ENCODE measurements at places on chromosomes 12 and 14.

DNA sequence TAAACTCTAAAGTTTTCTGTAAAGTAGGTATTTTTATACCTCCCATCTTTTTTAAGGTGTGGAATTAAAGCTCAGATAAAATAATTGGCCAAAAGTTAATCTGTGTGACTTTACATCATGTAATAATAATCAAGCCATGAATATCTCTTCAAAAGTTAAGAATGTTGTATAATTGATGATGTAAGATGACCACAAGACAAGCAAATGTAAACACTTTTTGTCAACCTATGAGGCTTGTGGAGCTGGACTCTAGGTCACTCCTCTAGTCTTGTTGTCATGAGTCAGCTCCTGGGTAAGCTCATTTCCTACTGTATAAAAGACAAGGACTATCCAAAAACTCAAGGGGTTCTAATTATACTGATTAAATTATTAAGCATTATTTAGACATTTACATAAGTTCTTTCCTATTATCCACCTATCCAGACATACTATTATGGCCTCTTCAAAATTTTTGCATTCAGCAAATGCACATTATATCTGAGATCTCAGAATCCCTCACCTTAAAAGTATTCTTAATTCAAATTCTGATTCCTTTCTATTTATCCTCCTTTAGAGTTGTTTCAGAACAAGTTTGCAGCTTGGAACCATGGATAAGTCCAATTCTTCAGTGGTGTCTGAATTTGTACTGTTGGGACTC is at the start of gene OR4K5:
OR4K5 (plus strand) TSS at position 587 of the 637 bp plus-strand sequence; CDS start at position 587, 0 bp downstream.
- no peak for DNase-seq

- DNase-seq: no peak
Observed at GRCh38 chr14:47040550-47040949, 389.0 kb upstream of the RPL10L start.

GRCh38 chr14:65210822-65211182 is 108.5 kb upstream of the MAX start:
- no peak for DNase-seq

- DNase-seq: no peak
Observed at GRCh38 chr14:40292664-40293063, 860.4 kb upstream of the FBXO33 start.

DNA sequence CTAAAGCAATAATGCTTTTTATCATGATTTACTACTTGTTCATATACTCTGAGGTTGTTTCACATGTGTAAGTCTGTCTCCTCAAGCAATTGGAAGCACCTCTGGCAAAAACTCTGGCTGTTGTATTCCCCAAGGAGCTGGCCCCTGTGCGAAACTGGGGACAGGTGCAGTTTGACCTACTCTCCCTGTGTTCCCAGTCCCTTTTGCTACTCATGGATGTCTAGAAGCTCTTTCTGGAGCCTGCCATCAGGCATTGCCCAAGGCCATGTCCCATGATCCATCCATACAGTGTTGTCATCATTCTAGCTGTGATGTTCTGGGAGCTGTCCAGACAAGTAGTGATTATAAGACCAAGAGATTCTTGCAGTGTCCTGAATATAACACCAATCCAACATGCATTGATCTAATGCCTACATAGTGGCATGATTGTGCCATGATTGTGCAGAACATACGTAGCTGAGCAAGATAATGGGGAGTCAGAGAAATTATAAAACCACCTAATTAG is 14.9 kb downstream of the AKAP6 start:
- peak; percentile 17 for DNase-seq

- DNase-seq: no peak
Observed at GRCh38 chr14:59313658-59314608, 125.5 kb downstream of the DAAM1 start.

GRCh38 chr14:21399311-21399870 is 15.6 kb upstream of the SUPT16H start:
- DNase-seq: no peak

DNA sequence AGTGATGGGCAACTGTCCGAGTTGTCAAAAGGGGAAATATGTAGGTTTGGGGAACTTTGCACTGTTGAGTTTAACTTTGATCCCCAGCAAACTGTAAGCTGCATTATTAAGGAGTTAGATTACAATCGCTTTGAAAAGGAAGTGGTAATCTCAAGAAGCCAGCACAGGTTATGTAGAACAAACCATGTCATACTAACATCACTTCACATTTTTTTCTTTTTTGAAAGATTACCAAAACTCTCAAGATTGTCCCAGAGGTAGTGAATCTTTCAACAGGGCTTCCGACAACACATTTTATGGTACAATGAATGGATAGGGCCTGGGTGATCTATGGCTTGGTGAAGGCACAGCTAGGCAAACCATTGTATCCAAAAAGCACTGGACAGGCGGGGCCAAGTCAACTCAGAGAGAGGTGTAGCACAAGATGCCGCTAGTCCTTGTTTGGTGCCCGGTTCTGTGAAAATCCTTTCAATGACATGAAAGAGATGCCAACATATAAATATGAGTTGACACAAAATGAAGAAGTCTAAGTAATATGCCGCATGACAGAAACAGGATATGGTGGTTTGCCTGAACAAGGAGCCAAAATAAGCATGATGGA is 24.3 kb upstream of the PARP11 start:
- no peak for DNase-seq

GRCh38 chr14:106850913-106851825 is 1324.8 kb downstream of the TMEM121 start:
- no peak for DNase-seq

DNA sequence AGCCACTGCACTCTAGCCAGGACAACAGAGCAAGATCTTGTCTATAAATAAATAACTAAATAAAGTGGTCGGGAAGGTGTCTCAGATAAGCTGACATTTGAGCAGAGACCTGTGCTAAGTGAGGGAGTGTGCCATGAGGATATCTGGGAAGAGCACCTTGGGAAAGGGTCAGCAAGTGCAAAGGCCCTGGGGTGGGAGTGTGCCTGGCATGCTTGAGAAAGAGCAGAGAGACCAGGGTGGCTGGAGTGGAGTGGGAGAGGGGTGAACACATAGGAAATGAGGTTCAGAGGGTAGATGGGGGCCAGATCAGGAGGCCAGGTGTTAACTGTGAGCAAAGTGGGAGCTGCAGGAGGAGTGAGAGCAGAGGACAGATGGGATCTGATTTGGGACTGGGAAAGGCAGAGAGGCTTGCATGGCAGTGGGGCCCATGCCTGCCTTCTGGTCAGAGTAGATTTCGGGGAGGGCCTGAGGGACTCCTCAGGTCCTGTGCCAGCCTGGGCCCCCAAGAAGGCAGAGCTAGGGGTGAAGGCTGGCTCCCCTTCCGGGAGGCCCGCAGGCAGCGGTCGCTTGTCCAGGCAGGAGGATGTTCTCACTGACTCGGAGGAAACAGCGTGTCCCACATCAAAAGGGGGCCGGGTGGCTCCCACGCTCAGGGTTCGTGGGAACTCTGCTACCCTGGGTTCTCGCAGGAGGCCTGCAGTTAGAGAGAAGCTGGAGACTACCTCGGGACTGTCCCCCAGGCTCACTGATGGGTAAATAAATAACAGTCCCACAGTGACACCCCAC is 32.6 kb downstream of the DTX1 start:
- DNase-seq: no peak

DNA sequence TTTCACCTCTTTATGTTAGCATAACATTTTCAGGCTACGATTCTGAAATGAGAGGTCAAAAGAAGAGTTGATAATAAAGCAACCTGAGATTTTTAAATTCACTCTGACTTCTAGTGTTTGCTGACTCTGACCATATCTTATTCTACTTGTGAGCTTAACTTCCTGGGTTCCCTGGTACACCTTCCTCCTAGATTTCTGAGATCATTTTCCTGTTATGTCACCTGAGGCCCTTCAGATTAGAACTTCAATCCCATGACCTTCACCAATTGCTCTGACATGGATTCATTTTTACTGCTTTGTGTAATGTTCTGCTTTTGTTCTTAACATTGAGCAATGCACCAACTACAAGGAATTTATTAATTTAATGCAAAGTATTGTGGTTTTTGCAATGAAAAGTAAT is 542.9 kb upstream of the FLRT2 start:
- no peak for DNase-seq

GRCh38 chr12:53096089-53096741 is 1.3 kb upstream of the IGFBP6 start:
- peak; percentile 93 for DNase-seq

GRCh38 chr14:104735830-104736642 is 12.0 kb downstream of the ADSS1 start:
- DNase-seq: peak; percentile 95

DNA sequence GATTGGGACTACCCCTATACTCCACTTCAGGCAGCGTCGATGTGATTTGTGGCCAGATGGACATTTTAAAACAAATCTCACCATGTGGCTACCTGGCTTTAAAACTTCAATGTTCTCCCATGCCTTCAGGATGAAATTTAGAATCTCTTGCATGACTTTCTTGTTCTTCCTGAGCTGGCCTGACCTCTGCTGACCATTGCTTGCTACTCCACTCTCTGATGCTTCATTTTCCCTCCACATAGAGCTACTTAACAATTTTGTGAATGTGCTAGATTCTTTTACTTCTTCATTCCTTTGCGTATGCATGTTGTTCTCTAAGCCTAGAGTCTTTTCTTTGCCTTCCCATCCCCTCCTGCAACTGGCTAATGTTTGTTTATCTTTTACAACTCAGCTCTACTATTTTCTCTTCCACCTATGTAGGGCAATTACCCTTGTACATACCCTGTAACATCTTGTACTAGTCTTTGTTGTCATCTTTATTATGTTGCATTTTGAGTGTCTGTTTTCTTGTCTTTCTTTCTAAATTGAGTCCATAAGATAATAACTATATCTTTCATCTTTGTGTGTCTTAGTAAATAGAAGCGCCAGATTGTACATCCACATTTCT is 41.2 kb downstream of the YLPM1 start:
- peak; percentile 57 for DNase-seq

DNA sequence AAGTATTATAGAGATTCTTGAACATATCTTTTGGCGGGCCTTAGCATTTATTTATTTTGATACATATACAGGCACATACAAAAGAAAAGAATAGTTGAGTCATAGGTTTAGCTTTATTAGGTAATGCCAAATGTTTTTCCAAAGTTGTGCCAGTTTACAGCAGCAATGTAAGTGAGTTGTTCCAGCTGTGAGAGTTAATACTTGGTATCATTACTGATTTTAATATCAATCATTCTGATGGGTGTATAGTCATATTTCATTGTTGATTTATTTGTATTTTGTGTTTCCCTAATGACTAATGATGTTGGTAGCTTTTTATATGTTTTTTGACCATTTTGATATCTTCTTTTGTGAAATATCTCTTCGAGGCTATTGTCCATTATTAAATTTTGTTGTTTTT is 122.4 kb downstream of the MIPOL1 start:
- peak; percentile 3 for DNase-seq

DNA sequence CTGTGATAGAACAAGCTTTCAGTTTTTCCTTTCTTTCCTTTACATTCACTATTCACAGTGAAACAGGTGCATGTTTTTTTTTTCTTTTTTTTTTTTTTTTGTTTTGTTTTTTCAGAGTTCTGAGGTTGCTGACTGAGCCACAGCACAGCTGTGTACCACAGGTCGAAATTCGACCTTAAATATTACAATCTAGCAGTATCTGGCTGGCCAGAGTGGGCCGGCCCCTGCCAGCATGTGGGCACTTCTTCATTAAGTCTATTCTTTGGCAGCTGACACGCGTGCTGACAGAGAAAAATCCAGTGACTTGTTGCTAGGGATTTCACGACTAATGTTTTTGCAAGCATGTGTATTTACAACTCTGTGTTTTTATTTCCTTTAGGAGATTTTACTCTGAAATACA is 33.9 kb downstream of the FBXO33 start:
- DNase-seq: no peak

DNA sequence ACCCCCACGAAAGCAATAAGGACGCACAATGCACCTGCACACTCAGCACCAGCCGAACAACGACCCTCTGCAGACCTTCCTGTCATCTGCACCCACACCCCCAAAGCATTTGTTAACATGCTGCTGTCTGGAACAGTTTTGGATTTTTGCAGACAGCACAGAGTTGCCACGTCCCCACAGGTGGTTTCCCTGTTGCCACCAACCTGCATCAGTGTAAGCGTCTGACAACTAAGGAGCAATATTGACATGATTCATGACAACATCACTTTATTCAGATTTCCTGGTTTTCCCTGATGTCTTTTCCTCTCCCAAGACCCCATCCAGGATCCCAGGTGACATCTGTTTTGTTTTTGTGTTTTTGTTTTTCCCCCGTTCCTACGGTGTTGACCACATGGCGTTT is 150.7 kb upstream of the C14orf180 start:
- no peak for DNase-seq

DNA sequence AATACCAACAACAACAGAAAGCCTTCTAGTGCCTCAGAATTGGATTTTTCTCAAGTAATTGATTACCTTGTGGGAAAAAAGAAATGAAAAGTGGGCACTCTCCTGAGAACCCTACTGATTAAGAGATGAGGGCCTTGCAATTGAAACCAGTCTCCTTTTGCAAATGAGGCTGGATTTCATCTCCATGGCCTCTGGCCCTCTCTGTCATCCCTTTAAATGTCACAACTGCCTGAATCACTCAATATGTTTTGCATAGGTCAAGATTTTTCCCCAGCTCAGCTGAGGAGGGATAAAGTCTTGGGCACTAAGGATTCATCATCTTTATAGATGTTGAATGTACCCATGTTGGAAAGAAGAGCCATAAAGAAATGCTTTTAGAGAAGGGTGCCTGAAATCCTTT is 166.4 kb downstream of the RMST start:
- DNase-seq: no peak

GRCh38 chr12:94875525-94875924 is 128.0 kb downstream of the NDUFA12 start:
- DNase-seq: no peak

DNA sequence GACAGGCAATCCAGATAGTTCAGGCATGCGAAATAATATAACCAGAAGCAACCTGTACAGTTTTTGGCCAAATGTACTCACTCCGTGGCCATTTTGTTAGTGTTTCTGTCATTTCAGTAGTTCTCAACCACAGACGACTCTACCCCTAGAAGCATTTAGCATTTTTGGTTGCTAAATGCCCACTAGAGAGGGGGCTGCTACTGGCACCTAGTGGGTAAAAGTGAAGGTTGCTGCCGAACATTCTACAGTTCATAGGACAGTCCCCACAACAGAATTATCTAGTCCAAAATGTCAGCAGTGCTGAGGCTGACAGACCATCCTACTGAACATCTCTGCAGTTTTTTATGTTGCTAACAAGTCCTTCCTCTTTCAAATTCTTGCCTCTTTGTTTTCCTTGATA is 107.4 kb downstream of the TSHR start:
- DNase-seq: no peak

- peak; percentile 89 for DNase-seq
Observed at GRCh38 chr14:23153851-23154796, 29.3 kb downstream of the SLC7A8 start.

DNA sequence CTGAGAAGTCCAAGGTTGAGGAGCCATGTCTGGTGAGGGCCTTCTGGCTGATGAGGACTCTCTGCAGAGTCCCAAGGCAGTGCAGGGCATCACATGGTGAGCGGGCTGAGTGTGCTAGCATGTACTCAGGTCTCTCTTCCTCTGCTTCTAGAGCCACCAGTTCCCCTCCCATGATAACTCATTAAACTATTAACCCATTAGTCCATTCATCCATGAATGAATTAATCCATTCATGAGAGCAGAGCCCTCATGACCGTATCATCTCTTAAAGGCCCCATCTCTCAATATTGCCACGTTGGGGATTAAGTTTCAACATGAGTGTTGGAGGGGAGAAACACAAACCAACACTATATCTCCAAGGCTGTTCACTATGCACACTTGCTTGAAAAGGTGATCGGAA is 83.7 kb downstream of the TMEM30B start:
- no peak for DNase-seq

- DNase-seq: no peak
Observed at GRCh38 chr12:127980585-127980984, 286.4 kb upstream of the TMEM132C start.

GRCh38 chr14:93944348-93945069 is 17.4 kb downstream of the FAM181A start:
- no peak for DNase-seq

Measured in fibroblast of gingiva (primary cell).